ENCODE measurements at places on chromosomes 7 and 10.

GRCh38 chr10:102157224-102157623 lies 5.0 kb downstream of the NOLC1 start:
- no peak for DNase-seq

DNA sequence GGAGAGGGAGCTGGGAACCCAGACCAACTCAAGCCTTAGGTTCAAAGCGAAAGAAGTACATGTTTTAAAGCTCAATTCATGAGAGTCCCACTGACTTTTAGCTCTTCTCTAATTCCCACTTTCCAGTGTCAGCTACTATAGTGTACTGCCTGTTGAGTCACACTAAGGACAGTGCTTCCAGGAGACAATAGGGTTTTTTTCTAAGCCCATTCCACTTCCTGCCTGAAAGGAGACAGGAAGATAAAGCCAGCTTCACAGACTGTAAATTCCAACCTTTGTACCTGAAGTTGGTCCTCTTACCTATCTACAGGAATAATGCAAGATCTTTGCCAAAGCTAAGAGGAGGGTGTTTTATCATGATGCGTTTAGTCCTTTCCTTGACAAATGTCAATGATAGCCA lies 4.4 kb downstream of the MSRB2 start:
- DNase-seq = no peak

- DNase-seq = no peak
Measured at GRCh38 chr7:108166687-108167086, 36.5 kb upstream of the LAMB4 start.

DNA sequence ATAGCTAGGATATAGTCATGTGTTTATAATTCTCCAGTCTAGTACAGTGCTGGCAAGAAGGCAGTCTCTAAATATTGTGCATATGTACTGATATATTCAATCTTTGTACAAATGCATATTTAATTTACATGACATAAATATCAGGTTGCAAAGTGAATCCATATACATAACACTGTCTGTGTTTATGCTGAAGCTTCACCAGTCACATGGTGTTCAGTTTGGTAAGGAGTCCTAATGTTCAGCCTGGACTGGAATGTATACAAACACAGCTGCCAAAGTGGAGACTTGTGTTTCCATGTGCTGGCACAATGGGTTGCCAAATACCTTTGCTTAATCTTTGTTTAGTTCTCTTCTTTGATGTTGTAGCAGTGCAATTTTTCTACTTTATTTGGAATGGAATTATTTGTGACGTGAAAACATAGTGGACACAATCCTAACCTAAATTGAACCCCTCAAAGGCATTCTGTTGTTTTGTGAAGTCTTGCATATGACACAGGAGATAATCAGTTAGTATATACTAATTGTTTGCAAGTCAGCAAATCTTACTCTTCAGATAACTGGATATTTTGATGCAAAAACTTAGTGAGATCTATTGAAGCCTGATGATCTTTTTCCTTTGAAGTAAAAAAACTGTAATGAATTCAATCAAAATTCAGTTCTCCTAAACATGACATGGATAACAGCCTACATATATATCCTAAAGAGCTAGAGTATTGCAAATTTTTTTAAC lies 17.3 kb upstream of the ARL4A start:
- DNase-seq = no peak

DNA sequence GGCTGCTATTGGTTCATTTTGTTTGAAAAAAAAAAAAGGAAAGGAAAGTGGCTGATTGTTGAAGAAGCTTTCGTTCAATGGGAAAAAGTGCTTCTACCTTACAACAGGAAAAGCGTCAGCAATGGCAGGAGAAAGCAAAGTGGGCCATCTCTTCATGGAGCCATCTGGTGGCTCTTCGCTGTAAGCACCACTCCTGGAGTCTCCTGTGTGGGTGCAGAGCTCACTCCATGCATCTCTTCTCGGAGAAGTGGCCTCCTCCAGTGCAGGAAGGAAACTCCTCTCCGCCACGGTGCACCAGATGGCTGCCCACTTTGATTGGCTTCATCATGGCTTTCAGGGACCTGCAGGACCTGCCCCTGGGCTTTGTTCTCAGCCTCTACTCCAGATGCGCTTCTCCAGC lies 250.9 kb downstream of the PTEN start:
- no peak for DNase-seq
